CD4-positive, alpha-beta T cell treated with Interleukin-6 at 100 ng/mL for 8 hours (primary cell): ENCODE measurements at places on chromosomes 6 and 20.

GRCh38 chr6:27579973-27580372 is 107.1 kb upstream of the ZNF184 start:
- DNase-seq = no peak

DNA sequence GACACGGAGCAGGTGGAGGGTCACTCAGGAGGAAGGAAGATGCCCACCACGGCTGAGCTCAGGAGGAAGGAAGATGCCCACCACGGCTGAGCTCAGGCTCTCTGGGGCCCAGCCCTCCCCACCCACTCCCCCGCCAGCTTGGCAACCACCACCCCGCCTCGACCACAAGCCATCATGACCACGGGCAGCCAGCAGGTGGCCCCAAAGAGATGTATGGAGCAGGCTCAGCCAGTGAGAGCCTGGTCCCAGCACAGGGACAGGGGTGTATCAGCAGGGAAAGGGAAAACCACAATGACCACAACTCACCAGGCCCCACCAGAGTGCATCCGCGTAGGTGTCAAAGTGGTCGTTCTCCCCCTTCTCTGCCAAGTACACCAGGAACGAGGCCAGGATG is 30.4 kb downstream of the KCNQ2 start:
- DNase-seq = peak; percentile 52

DNA sequence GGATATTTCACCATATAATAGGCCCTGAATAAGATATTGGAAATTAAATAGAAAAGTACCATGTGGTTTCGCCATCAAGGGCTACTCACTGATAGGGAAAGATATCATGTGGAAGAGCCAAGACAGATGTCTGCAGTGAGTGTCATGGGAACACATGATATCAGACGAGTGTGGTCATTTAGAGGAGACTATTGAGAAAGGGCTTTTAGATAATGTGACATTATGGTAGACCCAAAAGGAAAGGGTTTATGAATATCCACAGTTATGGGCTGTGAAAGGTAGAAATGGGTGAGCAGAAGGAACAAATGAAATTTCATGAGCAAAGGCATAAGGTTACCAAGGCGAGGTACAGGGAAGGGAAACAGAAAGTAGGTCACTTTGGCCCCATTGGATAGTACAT is 182.3 kb upstream of the PRSS16 start:
- no peak for DNase-seq

DNA sequence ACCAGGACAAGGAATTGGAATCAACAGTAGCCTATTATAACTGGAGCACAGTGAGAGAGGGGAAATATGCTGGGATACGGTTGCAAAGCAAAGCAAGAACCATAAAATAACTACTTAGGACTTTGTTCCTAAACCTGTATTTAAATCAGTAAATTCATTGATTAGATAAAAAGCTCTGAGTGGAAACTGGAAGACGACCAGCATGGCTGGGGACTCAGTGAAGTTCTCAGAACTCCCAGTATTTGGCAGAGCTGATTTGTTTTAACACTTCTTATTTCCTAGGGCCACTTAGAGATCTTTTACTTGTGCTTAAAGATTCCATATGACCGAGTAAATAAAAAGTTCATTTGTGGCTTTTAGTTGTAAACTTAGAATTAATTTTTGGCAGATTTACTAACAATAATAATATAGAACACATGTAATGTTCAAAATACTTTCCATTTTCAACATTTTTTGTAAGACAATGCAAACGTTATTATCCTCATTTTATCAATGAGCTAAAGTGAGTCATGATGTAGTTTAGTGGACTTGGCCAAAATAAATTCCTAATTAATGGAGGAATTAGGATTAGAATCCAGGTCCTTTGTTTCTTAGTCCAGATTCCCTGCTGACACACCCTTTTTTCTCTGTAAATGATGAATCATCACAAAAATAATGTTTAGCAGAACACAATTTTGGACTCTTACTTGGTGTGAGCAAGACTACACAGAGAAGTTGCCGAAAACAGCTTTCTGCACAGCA is 392.9 kb downstream of the GJA1 start:
- DNase-seq = no peak

DNA sequence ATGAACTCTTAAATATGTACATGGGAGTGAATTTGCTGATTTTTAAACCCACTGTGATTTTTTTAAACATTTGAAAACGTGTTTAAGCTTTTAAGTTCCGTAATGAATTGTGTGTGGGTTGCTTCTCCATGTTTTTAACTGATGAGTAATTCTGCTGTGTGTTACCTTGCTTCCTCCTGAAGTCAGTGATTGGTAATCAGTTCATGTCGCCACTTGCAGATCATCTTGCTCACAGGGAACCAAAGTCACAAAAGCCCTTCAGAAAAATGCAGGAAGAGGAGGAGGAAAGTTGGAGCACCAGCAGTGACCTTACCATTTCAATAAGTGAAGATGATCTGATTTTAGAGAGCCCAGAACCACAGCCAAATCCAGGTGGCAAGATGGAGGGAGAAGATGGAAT is 36.7 kb downstream of the KIZ start:
- DNase-seq = no peak

- DNase-seq = no peak
Observed at GRCh38 chr6:111864138-111865048, 8.9 kb downstream of the FYN start.

- DNase-seq = no peak
Observed at GRCh38 chr20:40781327-40782042, 92.4 kb upstream of the MAFB start.

DNA sequence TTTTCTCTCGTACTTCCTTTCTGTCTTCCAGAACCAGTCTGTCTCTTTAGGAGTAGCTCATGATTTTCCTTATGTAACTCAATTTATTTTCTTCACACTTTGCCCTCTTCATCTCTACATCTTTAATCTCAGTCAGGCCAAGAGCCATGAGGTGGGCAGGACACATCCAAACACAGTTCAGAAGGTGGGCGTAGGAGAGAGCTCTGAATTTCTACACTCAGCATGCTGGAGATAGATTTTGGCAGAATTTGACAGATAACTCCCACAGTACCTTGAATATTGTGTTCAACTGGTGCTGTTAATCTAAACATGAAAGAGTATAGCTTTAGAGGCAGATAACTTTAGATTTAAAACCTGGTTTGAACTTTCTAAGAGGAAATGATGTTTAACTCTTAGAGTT is 23.8 kb upstream of the ZBTB24 start:
- DNase-seq = no peak

- no peak for DNase-seq
Observed at GRCh38 chr6:25641940-25642666, 9.9 kb upstream of the SCGN start.

GRCh38 chr20:63076421-63076820 is 69.7 kb upstream of the BHLHE23 start:
- no peak for DNase-seq

GRCh38 chr20:47818996-47819609 is 33.8 kb upstream of the SULF2 start:
- DNase-seq = no peak

- no peak for DNase-seq
Observed at GRCh38 chr6:136757150-136757549, 35.1 kb downstream of the MAP3K5 start.

DNA sequence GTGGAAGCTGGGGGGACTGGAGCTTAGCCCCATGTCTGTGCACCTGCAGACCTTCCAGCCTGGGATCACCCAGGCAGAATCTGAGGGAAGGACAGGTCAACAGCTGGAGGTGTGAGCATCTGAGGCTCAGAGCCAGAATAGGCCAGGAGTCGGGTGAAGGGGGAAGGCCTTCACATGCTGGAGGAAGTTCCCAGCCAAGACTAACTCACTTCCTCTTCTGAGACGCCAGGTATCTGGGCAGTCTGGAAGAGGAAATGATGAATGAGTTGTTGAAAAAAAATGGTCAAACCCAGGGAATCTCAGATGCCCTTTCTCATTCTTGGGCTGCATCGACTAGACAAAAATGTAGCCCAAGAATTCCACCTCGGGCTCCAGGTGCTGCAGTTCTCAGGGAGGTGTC is 73.6 kb upstream of the TIAM2 start:
- DNase-seq = no peak

- DNase-seq = no peak
Observed at GRCh38 chr20:37922016-37922415, 19.1 kb downstream of the VSTM2L start.

DNA sequence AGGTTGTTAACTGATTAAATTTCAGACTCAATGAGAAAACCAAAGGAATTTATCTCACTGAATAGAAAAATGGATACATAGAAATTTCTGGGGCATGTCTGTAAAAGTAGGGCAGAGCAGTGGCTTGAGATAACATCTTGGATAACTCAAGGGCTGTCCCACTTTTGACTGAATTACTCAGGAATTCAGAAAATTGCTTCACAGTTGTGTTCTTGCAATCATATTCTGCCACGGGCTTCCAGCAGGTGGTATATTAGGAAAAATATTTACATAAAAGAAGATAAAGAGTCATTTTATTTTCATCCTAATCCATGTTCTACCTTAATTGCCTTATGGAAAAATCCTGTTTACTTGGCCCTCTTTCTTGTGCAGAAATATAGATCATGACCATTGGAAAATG is 156.4 kb upstream of the AKIRIN2 start:
- no peak for DNase-seq

DNA sequence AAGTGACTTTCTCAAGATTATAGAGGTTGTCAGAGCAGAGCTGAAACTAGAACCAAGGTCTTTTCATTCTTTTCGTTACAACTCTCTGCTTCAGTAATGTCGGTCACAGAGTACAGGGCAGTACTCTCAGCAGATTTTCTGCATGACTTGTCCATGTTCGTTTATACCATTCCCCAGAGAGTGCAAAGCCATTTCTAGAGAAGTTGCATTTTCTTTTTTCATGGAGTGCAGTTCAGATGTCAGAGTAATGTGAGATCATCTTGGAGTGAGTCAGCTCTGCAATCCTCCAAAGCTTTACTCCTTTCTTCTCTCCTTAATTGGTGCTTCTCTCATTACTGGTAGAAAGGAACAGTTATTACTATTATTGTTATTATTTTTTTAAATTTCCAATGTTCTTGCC is 115.6 kb upstream of the B3GAT2 start:
- no peak for DNase-seq

- no peak for DNase-seq
Observed at GRCh38 chr6:13327691-13328075, 654 bp downstream of the TBC1D7 start.

GRCh38 chr6:142459271-142459670 is 157.5 kb downstream of the ADGRG6 start:
- no peak for DNase-seq

DNA sequence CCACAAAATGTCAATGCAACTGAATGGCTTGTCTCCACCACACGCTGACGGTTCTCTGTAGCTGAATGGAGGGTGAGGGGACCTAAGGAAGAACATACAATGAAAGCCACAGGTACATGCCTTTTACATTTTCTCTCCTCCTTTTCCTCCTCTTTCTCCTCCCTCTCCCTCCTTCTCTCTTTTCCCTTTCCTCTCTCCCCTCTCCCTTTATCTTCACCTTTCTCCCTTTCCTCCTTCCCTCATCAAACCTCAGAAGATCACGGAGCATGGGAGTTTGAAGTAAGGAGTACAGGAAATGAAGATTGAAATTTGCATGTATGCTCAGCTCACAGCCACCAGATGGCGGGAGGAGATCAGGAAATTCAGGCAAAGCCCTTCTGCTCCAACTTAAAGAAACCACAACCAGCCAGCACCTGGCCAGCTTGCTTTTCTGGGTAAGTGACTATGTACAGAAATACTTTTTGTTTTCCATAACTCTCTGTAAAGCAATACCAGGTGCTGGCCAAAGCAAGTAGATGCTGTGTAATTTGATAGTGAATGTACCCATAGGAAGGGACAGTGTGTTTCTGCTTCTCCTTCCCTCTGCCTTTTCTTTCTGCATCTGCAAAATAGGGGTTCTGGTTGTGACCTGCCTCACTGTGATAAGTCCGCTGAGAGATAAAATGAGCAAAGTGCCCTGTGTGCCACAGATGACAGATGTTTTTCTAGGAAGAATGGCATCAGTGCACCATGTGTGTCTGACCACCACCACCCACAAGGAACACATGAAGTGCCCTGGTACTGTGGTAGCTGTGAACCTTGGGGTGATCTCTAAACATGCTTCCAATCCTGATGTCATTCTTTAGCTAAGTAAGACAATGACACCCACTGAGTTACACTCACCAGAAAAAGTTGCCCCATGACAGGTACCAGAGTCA is 18.6 kb upstream of the FOXO3 start:
- peak; percentile 74 for DNase-seq

DNA sequence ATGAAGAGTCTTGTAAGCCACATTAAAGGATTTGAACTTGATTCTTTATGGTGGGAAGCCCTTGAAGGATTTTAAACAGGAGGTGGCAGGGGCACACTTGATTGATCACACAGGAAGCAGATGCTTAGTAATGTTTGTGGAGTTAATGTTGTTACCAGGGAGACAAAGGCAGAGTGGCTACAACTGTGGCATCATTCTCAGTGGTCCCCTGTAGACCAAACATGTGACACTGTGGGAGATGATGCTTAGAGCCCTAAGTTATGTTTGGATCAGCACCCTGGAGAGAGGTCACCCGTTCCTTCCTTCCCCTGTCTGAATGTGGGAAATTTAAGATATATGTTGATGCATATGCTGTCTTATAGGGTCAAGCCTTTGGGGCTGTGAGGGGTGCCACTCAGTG is 53.2 kb downstream of the EIF2S2 start:
- DNase-seq = peak; percentile 7

- DNase-seq = no peak
Observed at GRCh38 chr6:148501178-148501590, 158.5 kb downstream of the SASH1 start.

GRCh38 chr6:142030115-142030619 is 102.6 kb upstream of the GJE1 start:
- DNase-seq = no peak

GRCh38 chr6:30782425-30783014 is 38.2 kb upstream of the IER3 start:
- no peak for DNase-seq

- DNase-seq = no peak
Observed at GRCh38 chr20:50911030-50911429, 20.2 kb downstream of the ADNP start.

DNA sequence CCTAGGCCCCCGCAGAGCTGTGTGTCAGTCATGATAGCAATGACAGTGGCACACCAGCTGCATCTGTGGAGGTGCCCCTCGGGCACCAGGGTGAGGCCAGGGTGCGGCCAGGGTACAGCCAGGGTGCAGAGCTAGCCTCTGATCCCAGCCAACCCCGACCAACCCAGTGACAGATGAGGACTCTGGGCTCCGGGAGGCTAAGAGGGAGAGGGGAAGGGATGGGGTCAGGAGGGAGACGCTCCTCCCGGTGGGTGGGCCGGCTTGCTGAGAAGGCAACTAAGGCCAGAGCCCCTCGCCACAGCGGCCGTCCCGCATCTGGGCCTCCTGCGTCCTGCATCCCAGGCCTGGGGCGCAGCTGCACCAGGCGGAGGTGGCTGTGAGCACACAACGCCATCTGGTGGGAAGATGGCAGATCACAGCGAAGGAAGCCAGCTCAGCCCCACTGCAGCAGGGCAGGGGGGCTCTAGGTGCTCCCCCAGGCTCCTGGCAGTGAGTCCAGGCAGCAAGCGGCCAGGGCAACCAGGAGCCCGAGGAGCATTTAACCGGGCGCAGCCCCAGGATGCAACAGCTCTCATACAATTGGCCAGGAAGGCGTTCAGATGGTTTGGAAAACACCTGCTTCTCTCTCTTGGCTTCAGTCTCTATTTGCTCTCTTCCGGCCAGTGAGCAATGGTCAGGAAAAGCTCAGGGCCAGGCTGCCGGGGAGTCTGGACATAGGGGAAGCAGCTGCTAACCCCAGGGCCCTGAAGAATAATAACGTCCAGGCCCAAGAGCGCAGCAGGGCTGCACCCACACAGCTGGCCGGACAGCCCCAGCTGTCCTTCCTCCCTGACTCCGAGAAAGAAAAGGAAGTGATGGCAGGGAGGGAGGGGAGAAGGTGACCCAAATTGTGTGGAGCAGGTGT is 169.4 kb downstream of the TAF4 start:
- DNase-seq = no peak

GRCh38 chr20:59785986-59786795 is 147.2 kb downstream of the SYCP2 start:
- DNase-seq = no peak
